Stimulated activated CD4-positive, alpha-beta T cell treated with anti-CD3 and anti-CD28 coated beads, Interleukin-4, amount 100 ng/mL, for 1 hour (primary cell): ENCODE measurements at places on chromosomes 7 and 10.

DNA sequence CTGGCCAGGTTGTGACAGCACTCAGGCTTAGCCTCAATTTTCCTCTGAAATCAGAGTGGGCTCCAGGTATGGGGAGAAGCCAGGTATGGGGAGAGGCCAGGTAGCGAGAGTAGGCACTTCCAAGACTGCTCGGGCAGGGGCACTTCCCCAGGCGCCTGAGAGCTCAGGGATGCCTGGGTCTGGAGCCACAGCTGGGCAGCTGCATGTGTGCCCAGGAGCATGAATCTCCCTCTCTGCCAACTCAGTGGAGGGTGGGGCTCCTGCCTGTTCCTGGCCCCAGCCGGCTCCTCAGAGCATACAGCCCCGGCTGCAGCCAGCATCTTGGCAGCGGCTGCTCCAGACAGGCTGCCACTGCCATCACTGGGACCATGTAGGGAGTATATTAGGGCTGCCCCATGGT, 313.9 kb downstream of the AUTS2 start:
- no peak for DNase-seq

DNA sequence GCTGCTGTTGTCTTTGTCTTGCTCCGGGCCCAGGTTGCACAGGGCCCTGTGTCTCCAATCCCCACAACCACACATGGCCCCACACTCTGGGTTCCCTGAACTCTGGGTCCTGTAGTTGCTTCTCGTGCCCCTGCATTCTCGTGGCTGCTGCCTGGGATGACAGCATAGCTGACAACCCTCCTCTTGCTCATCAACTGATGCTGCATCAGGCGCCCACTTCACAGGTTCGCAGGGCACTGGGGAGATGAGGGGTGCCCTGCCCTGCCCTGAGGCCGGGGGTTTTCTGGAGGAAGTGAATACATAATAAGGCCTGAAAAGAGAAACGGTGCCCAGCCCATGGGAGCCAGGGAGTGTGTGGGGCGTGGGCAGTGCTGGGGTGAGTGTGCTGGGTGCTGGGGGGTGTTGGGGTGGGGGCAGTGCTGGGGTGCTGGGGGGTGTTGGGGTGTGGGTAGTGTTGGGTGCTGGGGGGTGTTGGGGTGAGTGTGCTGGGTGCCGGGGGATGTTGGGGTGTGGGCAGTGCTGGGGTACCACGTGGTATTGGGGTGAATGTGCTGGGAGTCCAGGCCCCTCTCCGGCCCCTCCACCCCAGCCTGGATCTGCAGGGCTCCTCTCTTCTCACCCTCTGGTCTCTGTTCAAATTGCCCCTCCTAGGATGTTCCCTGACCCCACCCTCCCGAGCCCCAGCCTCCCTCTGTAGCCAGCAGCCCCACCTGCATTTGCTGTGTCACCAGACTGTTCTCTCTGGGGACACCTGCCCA, 2.0 kb upstream of the MTG1 start:
- no peak for DNase-seq

- peak; percentile 15 for DNase-seq
Measured at GRCh38 chr7:26667514-26668133, 196.8 kb downstream of the SKAP2 start.

GRCh38 chr7:922334-923107, 32.0 kb downstream of the ADAP1 start:
- peak; percentile 55 for DNase-seq

GRCh38 chr7:6500691-6501090, 50.6 kb downstream of the GRID2IP start:
- DNase-seq: no peak

DNA sequence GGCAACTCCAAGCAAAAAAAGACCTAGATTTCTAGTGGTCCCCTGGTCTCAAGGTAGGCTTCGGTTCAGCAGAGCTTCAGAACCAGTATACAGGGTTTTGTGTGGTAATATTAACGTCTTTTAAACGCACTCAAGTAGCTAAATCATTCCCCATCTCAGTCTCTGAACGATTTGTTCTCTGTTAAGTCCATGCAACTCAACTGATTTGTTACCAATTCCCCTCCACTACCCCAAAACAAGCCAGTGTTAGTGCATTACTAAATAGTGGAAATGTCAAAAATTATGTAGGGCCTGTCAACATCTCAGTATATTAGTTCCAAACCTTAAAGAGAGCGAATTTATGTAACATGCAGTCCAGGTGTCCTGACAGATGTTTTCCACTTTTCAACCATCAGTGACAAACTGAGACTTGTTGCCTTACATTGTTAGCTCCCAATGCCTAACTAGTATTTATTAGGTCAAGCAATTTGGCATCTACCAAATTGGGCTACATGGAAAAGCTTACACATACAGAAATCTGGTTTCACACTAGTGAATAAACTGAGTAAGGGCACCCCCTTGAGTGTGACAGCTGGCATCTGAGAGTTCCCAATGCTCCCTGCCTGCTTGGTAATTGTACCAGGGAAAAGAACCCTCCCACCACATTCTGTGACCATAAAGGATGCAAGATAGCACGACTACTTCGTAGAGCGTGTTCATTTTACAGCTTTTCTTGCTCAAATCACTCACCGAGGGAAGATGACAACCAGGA, 12.2 kb downstream of the HNRNPA2B1 start:
- DNase-seq: no peak

DNA sequence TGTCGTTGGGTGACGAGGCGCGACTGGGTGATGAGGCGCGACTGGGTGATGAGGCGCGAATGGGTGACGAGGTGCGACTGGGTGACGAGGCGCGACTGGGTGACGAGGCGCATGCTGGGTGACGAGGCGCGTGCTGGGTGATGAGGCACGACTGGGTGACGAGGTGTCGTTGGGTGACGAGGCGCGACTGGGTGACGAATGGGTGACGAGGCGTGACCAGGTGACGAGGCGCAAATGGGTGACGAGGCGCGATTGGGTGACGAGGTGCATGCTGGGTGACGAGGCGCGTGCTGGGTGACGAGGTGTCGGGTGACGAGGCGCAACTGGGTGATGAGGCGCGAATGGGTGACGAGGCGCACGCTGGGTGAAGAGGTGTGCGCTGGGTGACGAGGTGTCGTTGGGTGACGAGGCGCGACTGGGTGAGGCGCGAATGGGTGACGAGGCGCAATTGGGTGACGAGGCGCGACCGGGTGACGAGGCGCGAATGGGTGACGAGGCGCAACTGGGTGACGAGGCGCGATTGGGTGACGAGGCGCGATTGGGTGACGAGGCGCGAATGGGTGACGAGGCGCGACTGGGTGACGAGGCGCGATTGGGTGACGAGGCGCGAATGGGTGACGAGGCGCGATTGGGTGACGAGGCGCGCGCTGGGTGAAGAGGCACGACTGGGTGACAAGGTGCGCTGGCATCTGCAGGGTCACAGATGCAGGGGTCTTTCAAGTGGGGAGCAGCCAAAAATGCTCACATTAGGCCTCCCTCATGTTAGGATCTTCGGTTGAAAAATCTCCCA, 7.9 kb upstream of the NOM1 start:
- no peak for DNase-seq

GRCh38 chr10:103716206-103717160, 138.9 kb downstream of the SH3PXD2A start:
- no peak for DNase-seq

DNA sequence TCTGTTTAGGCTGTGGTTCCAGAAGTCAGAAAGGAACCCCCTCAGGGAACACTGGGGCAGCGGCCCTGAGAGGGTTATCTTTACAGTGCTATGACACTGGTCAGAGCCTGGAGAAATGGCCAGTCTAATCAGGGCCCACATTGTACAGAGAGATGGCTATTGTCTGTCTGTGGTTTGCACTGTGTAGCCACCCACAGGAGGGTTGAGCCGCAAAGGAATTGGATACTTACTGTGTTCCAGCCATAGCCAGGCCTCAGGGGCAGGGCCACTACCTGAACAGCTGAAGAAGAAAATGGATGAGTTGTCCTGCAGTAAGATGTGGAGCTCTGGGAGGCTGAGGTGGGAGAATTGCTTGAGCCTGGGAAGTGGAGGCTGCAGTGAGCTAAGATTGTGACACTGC, 47.5 kb upstream of the PODXL start:
- no peak for DNase-seq

- DNase-seq: no peak
Measured at GRCh38 chr7:97479740-97480290, 252.1 kb upstream of the TAC1 start.

DNA sequence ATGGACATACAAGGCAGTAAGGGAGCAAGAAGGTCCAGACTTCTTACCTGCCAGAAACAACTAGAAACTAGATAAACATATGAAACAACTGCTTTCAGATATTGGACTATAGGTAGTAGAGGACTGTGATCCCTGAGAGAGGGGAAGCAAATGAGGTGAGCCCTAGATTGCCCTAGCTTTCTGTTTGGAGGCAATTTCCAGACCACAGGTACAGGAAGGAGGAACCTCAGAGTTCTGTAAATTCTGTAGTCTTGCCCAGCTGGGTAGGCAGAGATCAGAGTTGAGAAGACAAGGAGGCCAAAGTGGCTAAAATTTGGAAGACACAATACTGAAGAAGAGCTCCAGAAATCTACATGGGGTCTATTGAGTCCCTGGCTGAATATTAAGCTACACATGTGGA, 21.0 kb downstream of the CDK6 start:
- DNase-seq: no peak

DNA sequence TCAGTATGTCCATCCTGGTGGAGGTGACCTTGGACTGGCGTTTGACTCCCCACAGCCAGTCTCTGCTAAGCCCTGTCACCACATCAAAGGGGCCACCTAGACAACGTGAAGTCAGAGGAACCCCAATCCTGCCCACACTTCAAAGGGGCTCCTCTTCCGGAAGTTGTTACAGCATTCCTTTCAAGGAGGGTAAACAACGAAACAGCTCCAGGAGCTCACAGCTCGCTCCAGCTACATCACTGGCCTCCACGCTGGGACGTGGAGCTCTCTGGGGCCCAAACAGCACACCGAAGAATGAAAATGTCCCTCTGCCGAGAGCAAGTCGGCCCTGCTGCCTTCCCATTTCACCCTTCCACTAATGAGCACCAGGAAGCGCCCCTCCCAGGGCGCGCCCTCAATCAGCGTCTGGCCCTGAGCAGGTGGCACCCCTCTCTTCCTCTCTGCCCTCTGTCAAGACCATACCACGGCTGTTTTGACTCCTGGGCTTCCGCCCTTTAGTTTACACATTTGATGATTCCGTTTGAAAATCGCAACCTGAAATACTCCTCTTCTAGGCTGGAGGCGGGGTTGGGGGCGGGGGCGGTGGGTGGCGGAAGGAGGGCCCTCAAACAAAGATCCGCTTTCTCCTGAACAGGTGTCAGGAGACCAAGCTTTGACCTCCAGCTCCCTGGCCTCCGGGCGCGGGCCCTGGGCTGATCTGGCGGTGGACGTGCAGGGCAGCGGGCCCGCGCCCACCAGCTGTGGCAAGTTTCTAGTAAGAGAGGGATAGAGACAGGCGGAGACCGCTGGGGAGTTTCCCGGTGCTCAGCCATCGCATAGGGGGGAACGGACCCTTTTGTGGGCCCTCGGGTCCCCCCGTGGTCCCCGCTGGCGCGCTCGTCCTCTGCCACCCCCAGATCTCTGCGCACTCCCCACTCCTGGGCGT, 53.1 kb upstream of the KDM7A start:
- peak; percentile 53 for DNase-seq

DNA sequence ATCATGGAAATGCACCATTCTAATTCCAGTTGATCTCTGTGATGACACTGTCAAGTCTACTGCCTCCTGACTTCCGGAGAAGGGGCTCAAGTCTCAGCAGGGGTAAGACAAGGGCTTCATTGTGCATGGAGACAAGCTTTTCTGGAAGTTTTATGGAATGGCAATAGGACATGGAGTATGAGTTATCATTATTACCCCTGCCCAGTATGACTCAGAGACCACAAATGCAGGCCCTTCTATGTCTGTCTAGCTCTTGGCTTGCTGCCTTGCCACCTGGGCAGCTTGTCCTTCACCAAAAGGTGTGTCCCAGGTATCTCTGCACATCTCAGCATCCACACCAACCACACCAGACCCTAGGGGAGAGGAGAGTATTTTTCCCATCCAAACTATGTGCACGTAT, 34.9 kb upstream of the KIAA1217 start:
- no peak for DNase-seq

DNA sequence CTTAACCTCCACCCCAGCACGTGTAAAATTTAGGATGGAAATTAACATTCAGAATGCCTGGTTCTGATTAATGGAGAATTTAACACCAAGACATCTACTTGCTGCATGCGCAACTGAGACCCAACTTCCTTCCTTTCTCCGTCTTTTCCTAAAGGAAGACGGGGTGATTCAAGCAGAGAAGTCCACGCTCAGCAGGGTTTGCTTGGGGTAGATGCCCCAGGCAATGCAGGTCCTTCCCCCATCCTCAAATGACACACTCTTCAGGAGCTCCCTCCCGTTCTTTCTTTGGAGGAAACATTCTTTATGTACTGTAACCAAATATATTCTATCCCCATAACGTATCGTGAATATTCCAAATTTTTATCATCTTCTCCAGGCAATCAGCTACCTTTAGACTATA, 47.0 kb downstream of the FAM171A1 start:
- DNase-seq: no peak

GRCh38 chr10:11724938-11725776, 17.0 kb upstream of the ECHDC3 start:
- DNase-seq: no peak

DNA sequence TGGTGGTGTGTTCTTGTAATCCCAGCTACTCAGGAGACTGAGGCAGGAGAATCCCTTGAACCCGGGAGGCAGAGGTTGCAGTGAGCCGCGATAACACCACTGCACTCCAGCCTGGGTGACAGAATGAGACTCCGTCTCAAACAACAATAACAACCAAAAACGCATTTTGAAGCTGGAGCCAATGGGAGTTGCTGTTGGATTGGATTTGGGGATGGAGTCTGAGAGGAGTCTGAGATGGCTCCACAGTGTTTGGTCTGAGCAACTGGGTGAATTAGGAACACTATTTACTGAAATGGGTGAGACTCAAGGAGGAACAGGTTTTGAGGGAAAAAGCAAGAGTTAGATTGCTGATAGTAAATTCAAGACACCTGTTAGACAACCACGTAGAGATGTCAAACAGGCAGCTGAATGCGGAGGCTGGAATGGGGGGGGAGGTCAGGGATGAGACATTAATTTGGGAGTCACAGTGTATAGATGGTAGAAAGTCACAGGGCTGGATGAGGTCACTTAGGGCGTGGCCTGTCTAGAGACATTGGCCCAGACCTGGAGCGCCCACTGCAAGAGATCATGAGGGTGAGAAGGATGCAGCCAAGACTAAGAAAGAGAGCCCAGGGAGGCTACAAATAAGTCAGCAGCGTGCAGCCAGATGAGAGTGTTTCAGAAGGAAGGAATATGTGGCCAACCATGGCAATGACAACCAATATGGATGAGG, 56.4 kb downstream of the CYCS start:
- DNase-seq: no peak

DNA sequence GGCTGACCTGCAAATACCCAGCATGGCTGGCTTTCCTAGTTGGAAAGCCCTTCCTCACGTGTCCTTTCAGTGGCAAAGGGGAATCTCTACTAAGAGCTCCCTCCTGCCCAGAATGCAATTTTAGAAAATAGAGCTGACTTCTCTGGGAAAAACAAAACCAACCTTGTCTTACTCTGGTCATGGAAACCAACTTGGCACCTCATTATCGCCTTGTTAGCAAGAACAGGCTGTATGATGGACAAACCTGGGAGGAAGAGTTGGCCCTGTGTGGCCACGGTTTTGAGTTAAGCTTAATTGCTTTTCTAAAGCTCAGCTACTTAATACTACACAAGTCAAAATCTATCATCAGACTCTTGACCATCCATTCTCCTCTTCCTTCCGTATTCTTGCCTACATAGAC, 94.1 kb upstream of the PDCD4 start:
- no peak for DNase-seq
